ENCODE measurements at places on chromosomes 2 and 18.

GRCh38 chr2:141925511-141925910, 205.3 kb downstream of the LRP1B start:
- DNase-seq, result no peak

- no peak for DNase-seq
Measured at GRCh38 chr2:210860276-210860675, 303.9 kb downstream of the CPS1 start.

- DNase-seq, result no peak
Measured at GRCh38 chr2:215884451-215885087, 128.8 kb downstream of the MREG start.

DNA sequence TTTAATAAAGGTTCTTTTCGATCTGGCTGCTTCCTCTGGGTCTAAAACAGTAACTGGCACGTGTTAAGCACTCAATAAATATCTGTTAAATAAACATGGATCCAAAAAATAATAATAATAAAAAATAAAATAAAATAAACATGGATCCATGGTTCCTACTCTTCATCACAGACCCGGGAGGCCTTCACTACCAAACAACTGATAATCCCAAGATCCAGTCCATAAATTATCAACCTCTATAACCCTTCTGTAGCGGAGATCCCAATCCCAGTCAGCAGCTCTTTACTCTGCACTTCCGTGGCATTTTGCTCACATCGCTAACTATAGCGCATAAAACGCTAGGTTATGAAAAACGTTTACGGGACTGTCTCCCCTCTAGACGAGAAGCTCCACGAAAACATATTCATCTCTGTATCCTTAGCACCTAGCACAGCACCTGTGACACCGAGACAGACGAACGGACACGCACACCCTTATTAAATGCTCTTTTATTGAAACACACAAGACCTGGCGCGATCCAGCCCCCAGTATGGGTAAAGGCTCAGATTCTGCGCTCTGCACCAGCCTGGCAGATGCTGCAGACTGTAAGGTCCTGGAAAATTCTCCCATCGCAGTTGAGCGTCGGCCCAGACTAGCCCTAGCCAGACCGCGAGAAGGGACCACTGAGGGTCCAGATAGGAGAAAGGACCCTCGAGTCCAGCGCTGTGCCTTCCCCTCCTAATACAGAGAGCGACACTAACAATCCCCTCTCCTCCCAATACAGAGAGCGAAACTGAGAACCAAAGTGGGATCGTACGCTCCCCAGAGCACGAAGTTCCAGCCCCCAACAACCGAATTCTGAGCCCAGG, 770 bp downstream of the NBAS start:
- DNase-seq, result no peak

DNA sequence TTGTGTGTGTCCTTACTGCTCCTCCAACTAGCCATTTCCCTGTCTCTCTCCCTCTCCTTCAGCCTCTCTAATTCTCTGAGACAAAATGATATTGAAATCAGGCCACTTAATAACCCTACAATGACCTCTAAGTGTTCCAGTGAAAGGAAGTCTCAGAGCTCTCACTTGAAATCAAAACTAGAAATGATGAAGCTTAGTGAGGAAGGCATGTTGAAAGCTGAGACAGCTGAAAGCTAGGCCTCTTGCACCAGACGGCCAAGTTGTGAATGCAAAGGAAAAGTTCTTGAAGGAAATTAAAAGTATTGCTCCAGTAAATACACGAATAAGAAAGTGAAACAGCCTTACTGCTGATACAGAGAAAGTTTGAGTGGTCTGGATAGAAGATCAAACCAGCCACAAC, 72.9 kb downstream of the PRKCE start:
- no peak for DNase-seq

DNA sequence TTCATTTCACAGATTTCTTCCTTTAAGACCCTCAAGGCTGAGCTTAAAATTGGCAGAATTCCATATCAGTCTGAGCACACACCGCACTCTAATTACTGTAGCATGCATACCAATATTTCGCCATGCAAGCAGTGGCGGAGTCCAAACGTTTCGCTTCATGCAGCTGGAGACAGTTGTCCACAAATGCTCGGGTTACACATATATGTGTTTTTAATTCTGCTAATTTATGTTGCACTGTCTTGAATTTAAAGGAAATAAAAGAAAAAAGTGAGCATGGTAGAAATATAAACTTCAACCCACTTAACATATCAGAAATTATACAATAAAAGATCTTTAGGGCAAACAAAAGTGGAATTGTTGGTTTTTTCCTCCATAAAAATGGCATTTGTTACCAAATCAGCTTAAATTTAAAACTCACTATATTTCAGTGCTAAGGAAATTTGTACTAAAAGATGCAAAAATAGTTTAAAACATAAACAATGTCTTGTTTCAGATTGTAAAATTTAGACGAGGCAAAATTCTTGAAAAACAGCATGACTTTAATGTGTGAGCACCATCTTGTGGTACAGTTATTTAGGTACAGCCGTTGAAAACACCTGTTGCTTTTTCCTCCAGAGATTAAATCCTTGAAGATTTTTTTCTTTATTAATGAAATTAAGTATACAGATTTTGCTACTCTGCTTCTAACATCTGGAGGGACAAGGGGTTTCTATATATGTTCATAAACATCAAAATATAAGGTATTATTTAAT, 24.1 kb upstream of the KANSL1L start:
- no peak for DNase-seq

- DNase-seq, result no peak
Measured at GRCh38 chr2:234378440-234378839, 118.4 kb downstream of the ARL4C start.

- DNase-seq, result no peak
Measured at GRCh38 chr18:45958730-45959129, 8.4 kb downstream of the EPG5 start.

- DNase-seq, result no peak
Measured at GRCh38 chr2:20327370-20327769, 23.3 kb downstream of the PUM2 start.

Data from ascending aorta (tissue), 2 donors.